ENCODE measurements at places on chromosomes 16 and 17.

DNA sequence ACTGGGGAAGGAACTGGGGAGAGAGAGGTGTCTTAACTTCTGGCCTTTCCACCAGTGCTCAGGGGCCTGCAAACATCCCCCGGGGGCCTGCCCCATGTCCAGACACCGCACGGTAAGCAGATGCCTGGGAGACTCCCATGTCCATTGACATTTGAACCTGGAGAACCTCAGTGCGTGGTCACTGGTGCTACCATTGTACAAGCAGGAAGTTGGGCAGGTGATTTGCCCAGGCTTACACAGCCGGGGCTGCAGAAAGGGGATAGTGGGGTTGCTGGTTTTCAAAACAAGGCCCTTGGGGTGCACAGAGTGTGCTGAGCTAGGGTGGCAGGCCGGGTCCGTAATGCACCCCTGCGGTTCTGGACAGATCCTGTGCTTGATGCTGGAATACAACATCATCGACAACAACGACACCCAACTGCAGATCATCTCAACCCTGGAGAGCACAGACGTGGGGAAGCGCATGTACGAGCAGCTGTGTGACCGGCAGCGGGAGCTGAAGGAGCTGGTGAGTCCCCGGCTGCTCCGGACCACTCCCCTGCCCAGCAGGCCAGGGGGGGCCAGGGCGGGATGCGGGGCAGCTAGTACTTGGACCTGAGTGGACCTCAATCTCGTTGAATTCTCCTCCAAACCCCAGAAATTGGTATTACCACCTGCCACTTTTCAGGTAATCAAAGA, 77.7 kb upstream of the PLCG2 start:
- no peak for DNase-seq

- no peak for DNase-seq
Measured at GRCh38 chr17:70780031-70780430, 610.7 kb downstream of the KCNJ2 start.

DNA sequence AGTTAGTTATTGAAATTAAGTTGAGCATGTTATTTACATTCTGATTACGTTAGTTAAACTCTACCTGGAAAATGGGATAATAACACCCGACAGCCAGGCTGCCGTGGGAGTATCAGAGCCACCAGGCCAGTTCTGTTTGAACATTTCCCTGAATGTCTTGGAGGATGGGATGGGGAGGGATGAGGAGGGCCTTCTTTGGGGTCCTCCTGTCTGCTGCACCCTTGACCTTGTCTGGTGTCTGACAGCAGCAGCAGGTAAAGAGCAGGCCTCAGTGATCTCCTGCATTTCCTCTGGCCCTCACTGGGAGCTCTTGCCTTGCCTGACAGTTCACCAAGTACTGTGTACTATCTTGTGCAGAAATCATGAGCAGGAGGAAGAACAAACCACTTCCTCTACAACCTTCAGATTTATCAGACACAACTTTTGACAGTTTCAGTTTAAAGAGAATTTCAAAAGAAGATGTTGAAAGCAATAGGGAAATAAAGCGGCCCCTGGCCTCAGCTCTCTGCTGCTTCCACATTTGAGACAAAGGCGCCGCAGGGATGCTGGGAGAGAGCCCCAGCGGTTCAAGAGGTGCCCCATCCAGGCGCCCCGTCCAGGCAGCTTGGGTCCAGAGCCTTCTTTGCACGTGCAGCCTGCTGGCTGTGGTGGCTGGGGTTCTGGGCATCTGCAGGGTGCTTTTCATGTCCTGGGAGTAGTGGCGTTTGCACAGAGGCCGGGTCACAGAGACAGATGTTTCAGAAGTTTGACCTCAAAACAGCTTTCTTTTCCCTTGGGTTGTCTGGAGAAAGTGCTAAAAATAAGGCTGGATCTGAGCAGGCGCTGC, 25.3 kb downstream of the CMIP start:
- DNase-seq = no peak

- DNase-seq = no peak
Measured at GRCh38 chr16:77850636-77851333, 62.4 kb downstream of the VAT1L start.

Measured in thyroid gland (tissue), 4 donors.